DMS53 (cell line): ENCODE measurements at places on chromosomes 2 and 18.

DNA sequence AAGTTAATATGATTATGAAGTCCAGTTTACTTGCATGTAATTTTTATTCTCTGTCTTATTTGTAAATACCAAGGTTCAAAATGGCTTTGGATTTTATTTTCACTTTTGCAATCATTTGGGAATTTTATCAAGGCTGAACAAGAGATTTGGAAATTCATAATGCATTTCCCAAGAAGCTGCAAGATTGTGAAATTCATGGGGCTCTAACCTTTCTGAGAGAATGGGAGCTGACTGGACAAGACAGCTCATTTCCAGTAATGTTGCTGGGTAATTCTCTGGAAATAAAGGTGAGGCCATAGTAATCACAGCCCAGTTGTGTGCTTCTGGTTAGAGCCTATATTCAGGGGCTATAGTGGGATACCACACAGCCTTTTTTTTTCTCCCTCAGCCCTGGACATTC is 21.5 kb upstream of the NABP1 start:
- no peak for DNase-seq

DNA sequence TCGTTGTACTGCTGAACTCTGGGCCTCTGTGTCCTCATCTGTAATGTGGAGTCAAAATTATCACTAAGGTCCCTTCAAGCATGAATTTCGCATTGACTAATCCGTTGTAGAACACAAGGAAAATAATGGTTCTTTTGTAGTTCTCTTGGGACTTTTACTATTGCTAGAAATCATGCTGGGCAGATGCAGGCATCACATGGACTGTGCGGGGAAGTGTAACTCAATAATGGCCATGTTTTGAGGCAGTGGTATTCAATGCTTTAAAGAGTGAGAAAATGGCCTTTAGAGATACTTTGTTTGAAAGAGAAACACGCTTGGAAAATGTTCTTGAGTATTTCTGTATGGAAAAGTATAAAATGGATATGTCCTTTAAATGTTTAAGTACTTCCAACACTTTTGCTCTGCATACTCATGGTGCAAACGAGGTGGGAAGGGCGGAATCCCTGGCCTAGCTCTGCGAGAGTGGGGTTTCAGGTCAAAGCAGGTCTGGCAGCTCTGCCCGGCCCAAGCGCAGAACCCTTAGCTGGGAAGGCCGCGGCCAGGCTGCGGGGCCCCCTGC is 117.3 kb upstream of the MSTN start:
- no peak for DNase-seq

- DNase-seq = no peak
Observed at GRCh38 chr2:45822272-45822630, 170.8 kb downstream of the PRKCE start.

GRCh38 chr2:237898057-237898414 is 38.6 kb downstream of the RAMP1 start:
- DNase-seq = no peak

DNA sequence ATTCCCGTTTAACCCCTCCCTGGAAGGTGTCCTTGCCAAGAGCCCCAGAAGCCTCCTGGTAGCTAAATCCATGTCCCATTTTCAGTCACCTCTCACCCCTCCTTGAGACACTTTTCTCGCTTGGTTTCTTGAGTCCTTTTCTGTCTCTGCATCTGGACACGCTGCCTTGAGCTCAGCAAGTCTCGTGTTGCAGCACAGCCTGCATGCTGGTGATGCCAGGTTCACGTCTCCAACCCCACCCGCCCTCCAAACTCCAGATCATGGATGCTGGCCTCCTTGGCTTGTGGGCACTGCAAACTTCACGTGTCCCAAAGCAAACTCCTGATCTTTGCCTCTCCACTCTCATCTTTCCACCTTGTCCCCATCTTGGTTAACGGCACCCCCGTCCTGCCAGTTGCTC is 39.3 kb downstream of the CENPO start:
- no peak for DNase-seq

- DNase-seq = no peak
Observed at GRCh38 chr2:232204457-232204931, 174.1 kb upstream of the ALPP start.

GRCh38 chr2:101367508-101367907 is 19.8 kb downstream of the CREG2 start:
- DNase-seq = no peak

- DNase-seq = no peak
Observed at GRCh38 chr18:49473721-49474120, 13.3 kb upstream of the DYM start.

DNA sequence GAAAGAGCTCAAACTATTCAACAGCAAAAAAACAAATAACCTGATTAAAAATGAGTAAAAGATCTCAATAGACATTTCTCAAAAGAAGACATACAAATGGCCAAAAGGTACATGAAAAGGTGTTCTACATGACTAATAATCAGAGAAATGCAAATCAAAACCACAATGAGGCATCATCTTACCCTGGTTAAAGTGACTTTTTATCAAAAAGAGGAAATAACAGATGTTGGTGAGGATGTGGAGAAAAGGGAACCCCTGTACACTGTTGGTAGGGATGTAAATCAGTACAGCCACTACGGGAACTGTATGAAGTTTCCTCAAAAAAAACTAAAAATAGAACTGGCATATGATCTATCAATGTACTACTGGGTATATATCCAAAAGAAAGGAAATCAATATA is 39.8 kb upstream of the TMEM163 start:
- DNase-seq = no peak

- DNase-seq = no peak
Observed at GRCh38 chr2:37874470-37874869, 50.6 kb upstream of the RMDN2 start.

GRCh38 chr2:203982276-203982675 is 45.7 kb downstream of the ICOS start:
- no peak for DNase-seq

- no peak for DNase-seq
Observed at GRCh38 chr18:26407736-26408601, 140.4 kb downstream of the KCTD1 start.

GRCh38 chr2:120877409-120877808 is 141.7 kb downstream of the GLI2 start:
- no peak for DNase-seq

- DNase-seq = no peak
Observed at GRCh38 chr2:8756230-8756629, 74.4 kb downstream of the ID2 start.

GRCh38 chr2:203893401-203893800 is 25.8 kb downstream of the CTLA4 start:
- no peak for DNase-seq

DNA sequence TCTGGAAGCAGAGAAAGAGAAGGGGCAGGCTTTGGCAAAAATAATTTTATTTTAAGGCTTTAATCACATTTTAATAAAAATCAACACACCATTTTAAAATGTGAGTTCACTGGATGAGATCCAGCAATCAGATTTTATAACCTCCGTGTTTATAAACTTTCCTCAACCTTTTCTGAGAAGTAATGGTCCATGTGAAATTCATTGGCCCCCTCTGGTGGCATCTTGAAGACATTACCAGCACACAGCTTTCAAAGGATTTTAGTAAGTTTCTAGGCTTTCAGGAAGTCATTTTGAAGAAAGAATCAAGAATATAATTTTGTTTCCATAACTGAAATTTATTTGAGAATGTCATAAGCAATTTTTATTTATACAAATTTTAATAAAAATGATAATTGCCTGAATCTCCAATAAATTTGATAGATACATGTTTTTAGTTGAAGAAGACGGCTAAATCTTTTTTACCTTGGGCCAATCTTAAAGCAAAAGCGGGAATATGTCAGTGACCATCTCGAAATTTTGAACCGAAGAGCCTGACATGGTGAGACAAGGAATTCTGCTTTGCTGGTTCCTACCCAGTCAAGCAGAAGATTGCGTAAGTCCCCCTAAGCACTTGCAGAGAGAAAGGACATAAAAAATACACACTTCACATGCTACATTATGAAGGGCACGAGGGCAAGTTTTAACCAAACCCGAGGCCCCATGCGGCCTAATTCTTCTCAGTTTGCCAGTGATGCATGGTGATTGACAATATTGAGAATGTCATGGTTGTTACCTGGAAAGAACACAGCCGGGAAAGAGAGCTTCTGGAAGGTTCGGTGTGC is 128.4 kb upstream of the CBLN2 start:
- peak; percentile 82 for DNase-seq

DNA sequence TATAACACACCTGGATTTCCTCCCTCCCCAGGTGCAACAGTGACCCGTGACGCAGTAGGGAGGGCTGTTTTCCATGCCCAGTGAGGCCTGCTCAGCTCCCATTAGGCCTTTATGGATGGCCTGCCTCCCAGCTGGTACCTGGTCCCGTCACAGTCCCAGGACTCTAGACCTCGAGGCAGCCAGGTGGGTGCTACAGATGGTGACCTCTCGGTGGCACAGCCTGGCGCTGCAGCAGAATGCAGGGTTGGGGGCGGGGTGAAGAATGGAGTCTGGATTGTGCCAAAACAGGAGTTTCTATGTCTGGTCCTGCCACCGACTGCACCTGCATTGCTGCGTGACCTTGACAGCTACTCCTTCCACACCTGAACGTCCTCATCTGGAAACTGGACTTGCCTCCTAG is 18.0 kb upstream of the YWHAQ start:
- peak; percentile 96 for DNase-seq
